Activated CD4-positive, alpha-beta T cell treated with anti-CD3 and anti-CD28 coated beads for 48 hours (primary cell): ENCODE measurements at places on chromosomes 5 and 9.

- DNase-seq, result peak; percentile 85
Observed at GRCh38 chr9:75071530-75072122, 16.3 kb downstream of the NMRK1 start.

GRCh38 chr9:33867747-33868439 is 50.9 kb downstream of the UBE2R2 start:
- DNase-seq, result no peak

- no peak for DNase-seq
Observed at GRCh38 chr5:123124126-123124858, 35.3 kb downstream of the PRDM6 start.

- DNase-seq, result no peak
Observed at GRCh38 chr5:74304536-74304935, 336.0 kb downstream of the ENC1 start.

GRCh38 chr9:114303977-114304376 is 18.9 kb upstream of the ORM1 start:
- DNase-seq, result peak; percentile 1

GRCh38 chr5:158999339-158999738 is 100.4 kb downstream of the EBF1 start:
- DNase-seq, result no peak

DNA sequence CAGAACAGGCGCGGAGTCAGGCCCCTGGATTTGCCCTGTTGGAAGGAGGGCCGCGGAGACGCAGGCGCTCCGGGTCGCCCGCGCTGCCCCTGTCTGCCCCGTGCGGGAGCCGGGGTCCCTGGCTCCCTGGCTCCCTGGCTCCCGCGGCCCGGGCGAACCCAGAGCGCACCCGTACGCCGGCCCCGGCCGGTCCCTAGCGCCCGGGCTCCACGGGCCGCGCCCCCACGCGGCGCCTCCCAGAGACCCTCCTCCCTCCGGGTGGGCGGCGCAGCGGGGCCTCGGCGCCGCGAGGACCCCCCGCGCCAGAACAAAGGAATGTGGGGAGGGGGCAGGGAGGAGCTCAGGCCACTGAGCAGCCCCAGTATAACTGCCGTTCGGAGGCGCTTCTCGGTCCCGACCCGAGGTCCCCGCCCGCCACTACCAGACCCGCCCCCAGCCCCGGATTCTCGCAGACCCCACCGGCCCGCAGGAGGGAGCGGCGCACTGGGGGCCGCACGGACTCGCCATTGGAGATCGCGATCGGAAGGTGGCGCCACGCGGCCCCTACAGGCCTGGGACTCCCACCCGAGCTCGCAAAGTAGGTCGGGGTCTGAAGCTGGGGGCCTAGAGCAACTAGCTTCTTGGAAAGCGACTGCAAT is 2.4 kb downstream of the NFIL3 start:
- peak; percentile 47 for DNase-seq

- DNase-seq, result no peak
Observed at GRCh38 chr5:131462454-131462853, 172.6 kb downstream of the RAPGEF6 start.

DNA sequence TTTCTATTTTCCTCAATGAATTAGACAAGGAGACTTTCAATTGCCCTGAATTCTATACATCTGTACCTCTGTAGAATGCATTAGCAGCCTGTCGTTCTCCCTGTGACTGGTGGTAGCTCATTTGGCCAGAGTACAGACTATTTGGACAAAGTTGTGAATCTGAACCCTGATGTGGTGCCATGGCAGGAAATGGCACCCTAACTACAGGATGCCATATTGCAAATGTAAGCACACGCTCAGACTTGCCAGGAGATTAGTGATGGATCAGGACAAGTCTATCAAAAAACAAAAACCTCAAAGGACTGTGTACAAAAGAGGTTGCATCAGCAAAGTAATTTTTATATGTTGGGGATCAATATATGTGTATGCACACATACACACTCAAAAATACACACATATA is 58.3 kb downstream of the SVEP1 start:
- no peak for DNase-seq

- no peak for DNase-seq
Observed at GRCh38 chr5:131068076-131068475, 97.0 kb downstream of the HINT1 start.

GRCh38 chr5:138697720-138698360 is 55.4 kb upstream of the CTNNA1 start:
- no peak for DNase-seq

- no peak for DNase-seq
Observed at GRCh38 chr5:144467792-144468191, 297.1 kb downstream of the KCTD16 start.
